ENCODE measurements at places on chromosomes 4 and X. TPM values are rescaled to one million over a fixed set of nuclear protein-coding genes. Genes with fewer than 3 reads are reported as not detected.
A peak's percentile ranks its signal among the peaks of the same experiment; 100 is the strongest.

Gene HSFX1
- polyA plus RNA-seq: 1.3 TPM

DNA sequence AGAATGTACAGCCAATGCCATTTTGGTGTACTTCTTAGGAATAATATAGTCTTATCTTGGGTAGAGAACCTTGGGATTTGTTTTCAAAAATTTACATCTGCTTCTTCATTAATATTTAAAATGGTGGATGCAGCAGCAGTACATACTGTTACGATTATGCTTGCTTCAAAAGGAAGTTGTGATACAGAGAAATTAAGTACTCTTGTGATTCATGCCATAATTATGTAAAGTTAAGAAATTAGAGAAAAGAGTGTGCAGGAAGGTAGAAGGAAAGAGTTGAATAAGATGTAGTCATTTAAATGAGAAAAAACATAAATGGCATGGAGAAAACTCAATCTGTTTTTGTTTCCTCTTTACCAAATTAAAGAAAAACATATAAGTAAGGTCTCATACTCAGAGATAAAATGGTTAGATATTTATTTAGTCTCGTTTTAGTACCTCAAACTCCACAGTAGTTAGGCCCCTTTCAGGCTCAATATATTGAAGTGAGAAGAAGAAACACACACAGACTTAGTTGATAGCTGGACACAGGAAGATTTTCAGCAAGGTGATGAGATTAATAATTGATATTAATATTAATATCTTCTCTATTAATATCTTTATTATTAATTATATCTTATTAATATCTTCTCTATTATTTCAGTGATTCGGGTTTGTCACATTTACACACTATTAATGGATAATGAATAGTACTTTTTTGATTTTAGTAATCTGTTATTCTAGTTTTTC, 70.1 kb upstream of the HPGD start:
- no peaks in the 10 kb centered on the region for H3K4me1 ChIP-seq
- H3K4me3 ChIP-seq: no peak overlapping the region
- H3K27ac ChIP-seq: no peak overlapping the region
- no peaks in the 10 kb centered on the region for H3K27me3 ChIP-seq
- DNase-seq: no peak
- H3K36me3 ChIP-seq: no peaks in the 10 kb centered on the region

DNA sequence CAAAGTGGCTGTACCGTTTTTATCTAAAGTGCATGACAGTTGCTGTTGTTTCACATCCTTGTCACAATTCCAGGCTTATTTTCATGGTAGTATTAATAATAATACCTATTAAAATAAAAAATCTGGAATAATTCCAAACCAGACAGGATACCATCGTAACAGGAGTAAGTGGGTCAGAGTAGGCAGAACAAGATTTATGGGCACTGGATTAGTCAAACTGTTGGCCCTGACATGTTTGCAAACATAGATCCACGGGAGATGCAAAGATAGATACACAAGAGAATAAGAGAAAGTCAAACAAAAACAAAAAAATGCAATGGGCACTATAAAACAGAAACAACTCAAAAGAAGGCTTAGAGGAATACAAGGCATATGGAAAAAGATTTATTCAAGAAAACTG, 449.5 kb upstream of the HS3ST1 start:
- H3K4me3 ChIP-seq: no peak overlapping the region
- H3K27me3 ChIP-seq: no peaks in the 10 kb centered on the region
- H3K27ac ChIP-seq: no peak overlapping the region
- H3K36me3 ChIP-seq: no peaks in the 10 kb centered on the region

Gene NRK
- 1.8 TPM for polyA plus RNA-seq

DNA sequence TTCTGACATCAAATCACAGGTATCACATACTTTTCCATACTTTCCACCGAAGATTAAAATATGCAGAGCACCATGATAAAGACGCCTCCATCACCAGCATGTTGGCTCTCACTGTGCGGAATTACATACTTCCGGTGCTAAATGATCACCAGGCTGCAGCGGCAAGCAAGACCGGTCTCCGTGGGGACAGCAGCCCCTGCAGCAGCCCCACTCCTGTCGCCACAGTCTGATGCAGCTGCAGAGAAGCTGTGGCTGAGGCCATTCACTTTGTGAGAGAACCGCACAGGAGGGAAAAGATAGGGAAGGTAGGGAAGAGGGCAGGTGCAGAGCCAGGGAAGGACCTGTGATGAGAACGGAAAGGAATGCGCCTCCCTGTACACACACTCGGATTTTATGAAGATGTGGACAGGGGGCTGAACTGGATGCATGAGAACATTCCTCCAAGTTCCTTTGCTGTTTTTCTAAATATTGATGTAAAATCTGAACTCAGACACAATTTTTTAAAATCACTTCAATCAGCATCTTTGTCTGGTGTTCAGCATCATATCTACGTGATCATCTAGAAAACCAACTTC, 38.3 kb downstream of the AFAP1 start:
- peak overlapping the region; percentile 77 for H3K27ac ChIP-seq
- peaks cover 8% of the 10 kb centered on the region for H3K4me1 ChIP-seq
- H3K27me3 ChIP-seq: no peaks in the 10 kb centered on the region
- no peaks in the 10 kb centered on the region for H3K36me3 ChIP-seq
- no peak for DNase-seq

Gene SCML2
- polyA plus RNA-seq: 1.6 TPM

GRCh38 chr4:25177147-25177546, 16.9 kb upstream of the SEPSECS start:
- H3K36me3 ChIP-seq: no peaks in the 10 kb centered on the region
- no peaks in the 10 kb centered on the region for H3K27me3 ChIP-seq

Gene RRH
- not detected for polyA plus RNA-seq

DNA sequence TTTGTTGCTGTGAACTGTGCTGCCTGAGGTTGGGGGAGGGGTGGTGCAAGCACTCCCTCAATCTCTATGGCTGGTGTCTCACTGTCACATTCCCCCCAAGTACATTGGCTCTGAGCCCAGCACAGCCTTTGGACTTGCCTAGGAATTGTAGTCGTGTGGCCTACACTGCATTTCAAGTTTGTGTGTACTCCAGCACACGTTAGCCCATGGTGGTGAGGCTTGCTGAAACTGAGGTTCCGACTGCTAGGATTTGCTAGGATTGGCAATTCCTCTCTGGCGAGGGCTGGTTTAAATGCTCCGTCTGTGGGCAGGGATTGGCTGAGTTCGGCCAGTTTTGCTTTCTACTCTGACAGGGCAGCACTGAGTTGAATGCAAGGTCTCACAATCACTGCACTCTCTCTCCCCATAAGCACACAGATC, 121.7 kb upstream of the CXXC4 start:
- no peaks in the 10 kb centered on the region for H3K4me1 ChIP-seq
- no peaks in the 10 kb centered on the region for H3K36me3 ChIP-seq
- no peaks in the 10 kb centered on the region for H3K27me3 ChIP-seq
- H3K27ac ChIP-seq: no peak overlapping the region
- H3K4me3 ChIP-seq: no peak overlapping the region

DNA sequence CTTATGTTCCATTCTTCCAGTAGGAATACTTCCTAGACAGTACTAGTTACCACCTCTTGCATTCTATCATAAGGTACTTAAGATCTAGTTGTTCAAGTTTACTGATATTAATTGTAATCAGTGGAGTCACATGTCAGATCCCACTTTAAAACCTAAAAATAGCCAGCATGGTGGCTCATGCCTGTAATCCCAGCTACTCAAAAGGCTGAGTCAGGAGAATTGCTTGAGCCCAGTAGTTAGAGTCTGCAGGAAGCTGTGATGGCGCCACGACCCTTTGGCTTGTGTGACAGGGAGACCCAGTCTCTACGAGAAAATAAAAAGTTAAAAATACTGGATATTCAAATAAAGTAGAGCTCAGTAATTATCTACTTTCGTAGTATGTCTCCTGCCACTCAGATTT, 57.7 kb downstream of the MAD2L1 start:
- H3K27me3 ChIP-seq: no peaks in the 10 kb centered on the region
- no peaks in the 10 kb centered on the region for H3K4me1 ChIP-seq
- no peak overlapping the region for H3K4me3 ChIP-seq
- no peaks in the 10 kb centered on the region for H3K36me3 ChIP-seq
- no peak overlapping the region for H3K27ac ChIP-seq

GRCh38 chrX:120790118-120790517, 85.5 kb downstream of the CT47B1 start:
- H3K4me3 ChIP-seq: no peak overlapping the region
- H3K36me3 ChIP-seq: no peaks in the 10 kb centered on the region
- no peaks in the 10 kb centered on the region for H3K4me1 ChIP-seq
- no peak for DNase-seq

DNA sequence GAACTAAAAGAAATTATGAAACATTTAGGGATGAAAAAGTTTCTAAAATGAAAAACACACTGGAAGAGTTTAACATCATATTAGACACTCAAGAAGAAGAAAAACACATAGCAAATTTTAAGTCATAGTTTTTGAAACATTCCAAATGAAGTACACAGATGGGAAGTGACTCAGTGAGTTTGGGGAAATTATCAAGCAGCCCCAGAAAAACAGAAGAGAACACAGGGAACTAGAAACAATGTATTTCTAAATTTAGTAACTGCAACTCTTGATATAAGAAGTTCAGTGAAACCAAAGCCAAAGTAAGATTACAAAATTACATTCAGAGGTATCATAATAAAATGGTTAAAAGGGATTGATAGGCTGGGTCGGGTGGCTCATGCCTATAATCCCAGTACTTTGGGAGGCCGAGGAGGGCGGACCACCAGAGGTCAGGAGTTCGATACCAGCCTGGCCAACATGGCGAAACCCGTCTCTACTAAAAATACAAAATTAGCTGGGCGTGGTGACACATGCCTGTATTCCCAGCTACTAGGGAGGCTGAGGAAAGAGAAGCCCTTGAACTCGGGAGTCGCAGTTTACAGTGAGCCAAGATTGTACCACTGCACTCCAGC, 461.2 kb downstream of the KCTD8 start:
- no peak overlapping the region for H3K4me3 ChIP-seq
- H3K27ac ChIP-seq: no peak overlapping the region
- no peak for DNase-seq
- H3K27me3 ChIP-seq: no peaks in the 10 kb centered on the region
- no peaks in the 10 kb centered on the region for H3K36me3 ChIP-seq

GRCh38 chr4:1869530-1870327, 1.5 kb upstream of the NSD2 start:
- peak overlapping the region; percentile 72 for H3K27ac ChIP-seq
- H3K4me3 ChIP-seq: peak overlapping the region; percentile 87
- DNase-seq: no peak
- no peaks in the 10 kb centered on the region for H3K27me3 ChIP-seq

GRCh38 chr4:48899950-48900349, 6.6 kb downstream of the OCIAD2 start:
- H3K27me3 ChIP-seq: no peaks in the 10 kb centered on the region
- no peaks in the 10 kb centered on the region for H3K4me1 ChIP-seq
- H3K4me3 ChIP-seq: no peak overlapping the region

DNA sequence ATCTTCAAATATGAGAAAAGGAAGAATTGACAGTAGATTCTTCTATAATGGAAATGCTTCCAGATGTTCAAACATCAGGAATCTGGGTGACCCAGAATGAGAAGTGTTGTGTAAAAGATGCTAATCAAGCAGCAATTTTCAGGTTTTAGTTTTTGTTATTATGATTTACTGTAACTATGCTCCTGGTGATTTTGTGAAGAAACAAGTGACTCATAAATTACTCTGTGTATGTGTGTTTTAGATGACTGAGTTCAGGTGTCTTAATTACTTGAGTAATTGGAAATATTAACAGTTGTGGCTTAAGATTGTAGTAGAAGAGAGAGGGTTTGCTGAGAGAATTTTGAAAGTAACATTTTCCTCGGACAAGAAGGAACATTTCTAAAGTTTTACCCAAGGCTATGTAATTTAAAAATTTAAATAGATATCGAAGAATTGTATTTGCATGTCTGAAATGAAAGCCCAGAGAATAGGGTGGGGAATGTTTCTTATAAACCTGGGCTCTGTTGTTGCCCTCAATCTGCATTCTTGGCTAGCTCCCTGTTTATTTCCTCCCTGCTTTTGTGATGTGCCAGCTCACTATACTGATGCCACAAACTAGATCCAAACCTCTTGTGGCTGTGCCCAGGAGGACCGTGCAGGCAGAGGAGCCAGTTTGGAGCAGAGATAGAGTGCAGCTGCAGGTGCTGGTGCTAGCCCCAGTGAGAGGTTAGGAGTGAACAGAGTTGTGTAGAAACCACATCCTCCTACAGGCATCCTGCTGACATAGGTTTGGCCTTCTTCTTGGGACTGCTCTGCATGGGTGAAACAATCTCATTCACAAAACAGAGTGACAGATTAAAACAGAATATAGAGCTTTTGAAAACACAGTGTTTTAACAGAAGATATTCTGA, 25.4 kb upstream of the TNIP3 start:
- no peaks in the 10 kb centered on the region for H3K27me3 ChIP-seq
- no peak overlapping the region for H3K4me3 ChIP-seq
- DNase-seq: no peak
- no peak overlapping the region for H3K27ac ChIP-seq

Gene STX18
- 21.2 TPM for polyA plus RNA-seq

Gene LDB2
- 11.0 TPM for polyA plus RNA-seq

GRCh38 chr4:114782415-114783214, 184.0 kb downstream of the UGT8 start:
- H3K36me3 ChIP-seq: no peaks in the 10 kb centered on the region
- no peak for DNase-seq
- H3K27ac ChIP-seq: no peak overlapping the region
- no peak overlapping the region for H3K4me3 ChIP-seq

DNA sequence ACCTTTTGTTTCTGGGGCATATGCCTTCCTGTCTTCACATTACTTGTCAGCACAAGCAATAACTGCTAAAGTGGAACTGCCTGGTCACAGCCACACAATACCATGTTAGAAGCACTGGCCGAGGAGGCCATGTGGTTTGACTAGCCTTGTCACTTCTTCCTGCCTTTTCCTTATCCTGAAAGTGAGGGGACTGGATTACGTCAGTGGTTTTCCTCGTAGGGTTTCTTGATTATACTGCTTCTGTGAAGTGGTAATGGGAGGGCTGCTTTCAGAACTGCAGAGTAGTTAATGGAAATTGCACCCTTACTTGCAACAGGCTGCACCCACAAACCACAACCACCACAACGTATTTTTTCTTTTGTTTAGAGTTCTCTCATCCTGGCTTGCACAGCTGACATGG, 26.6 kb downstream of the ZRSR2 start:
- DNase-seq: no peak
- no peaks in the 10 kb centered on the region for H3K36me3 ChIP-seq
- H3K4me3 ChIP-seq: no peak overlapping the region
- no peaks in the 10 kb centered on the region for H3K27me3 ChIP-seq
- H3K4me1 ChIP-seq: no peaks in the 10 kb centered on the region
- no peak overlapping the region for H3K27ac ChIP-seq

- DNase-seq: no peak
- peaks cover 11% of the 10 kb centered on the region for H3K4me1 ChIP-seq
- H3K27ac ChIP-seq: peak overlapping the region; percentile 93
- no peak overlapping the region for H3K4me3 ChIP-seq
- no peaks in the 10 kb centered on the region for H3K27me3 ChIP-seq
These were observed 204.4 kb downstream of the NSUN7 start for GRCh38 chr4:40954088-40954668.

Gene ZAR1
- polyA plus RNA-seq: not detected

Gene GUCY1B1
- polyA plus RNA-seq: 10.0 TPM

Gene ZC4H2
- polyA plus RNA-seq: 7.6 TPM

- H3K27me3 ChIP-seq: no peaks in the 10 kb centered on the region
- no peak overlapping the region for H3K4me3 ChIP-seq
- no peaks in the 10 kb centered on the region for H3K36me3 ChIP-seq
These were observed 24.8 kb upstream of the CYBB start for GRCh38 chrX:37755025-37755424.

- no peak overlapping the region for H3K4me3 ChIP-seq
- no peak overlapping the region for H3K27ac ChIP-seq
- no peaks in the 10 kb centered on the region for H3K36me3 ChIP-seq
- no peak for DNase-seq
These were observed 391.7 kb upstream of the NWD2 start for GRCh38 chr4:36852856-36853255.

Gene NAA11
- polyA plus RNA-seq: not detected

- H3K27ac ChIP-seq: peak overlapping the region; percentile 57
- H3K36me3 ChIP-seq: no peaks in the 10 kb centered on the region
- DNase-seq: peak; percentile 50
- peaks cover 2% of the 10 kb centered on the region for H3K4me1 ChIP-seq
These were observed 88.3 kb downstream of the AMELX start for GRCh38 chrX:11381464-11381863.
